ENCODE measurements at places on chromosomes 13 and 19.

DNA sequence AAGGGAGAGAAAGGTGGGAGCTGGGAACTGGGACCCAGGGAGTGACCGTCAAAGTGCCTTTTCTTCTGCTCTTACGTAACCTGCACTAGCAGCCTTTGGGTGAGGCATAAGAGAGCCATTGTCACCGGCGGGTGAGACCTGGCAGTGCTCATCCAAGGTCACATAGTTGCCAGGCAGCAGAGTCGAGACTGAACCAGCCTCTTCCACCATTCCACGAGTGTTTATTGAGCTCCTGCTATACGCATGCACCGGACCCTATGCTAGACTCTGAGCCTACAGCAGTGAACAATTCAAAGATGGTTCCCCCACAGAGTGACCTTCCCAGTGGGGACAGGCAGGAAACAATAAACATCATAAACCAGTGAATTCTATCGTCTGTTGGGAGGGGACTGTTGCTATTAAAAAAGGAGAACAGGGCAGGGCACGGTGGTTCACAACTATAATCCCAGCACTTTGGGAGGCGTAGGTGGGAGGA is 18.6 kb upstream of the STRN4 start:
- DNase-seq: no peak

GRCh38 chr13:44169018-44169911 is 204.4 kb upstream of the SERP2 start:
- DNase-seq: no peak

GRCh38 chr19:12996406-12997094 is 1.3 kb downstream of the NFIX start:
- DNase-seq: no peak

DNA sequence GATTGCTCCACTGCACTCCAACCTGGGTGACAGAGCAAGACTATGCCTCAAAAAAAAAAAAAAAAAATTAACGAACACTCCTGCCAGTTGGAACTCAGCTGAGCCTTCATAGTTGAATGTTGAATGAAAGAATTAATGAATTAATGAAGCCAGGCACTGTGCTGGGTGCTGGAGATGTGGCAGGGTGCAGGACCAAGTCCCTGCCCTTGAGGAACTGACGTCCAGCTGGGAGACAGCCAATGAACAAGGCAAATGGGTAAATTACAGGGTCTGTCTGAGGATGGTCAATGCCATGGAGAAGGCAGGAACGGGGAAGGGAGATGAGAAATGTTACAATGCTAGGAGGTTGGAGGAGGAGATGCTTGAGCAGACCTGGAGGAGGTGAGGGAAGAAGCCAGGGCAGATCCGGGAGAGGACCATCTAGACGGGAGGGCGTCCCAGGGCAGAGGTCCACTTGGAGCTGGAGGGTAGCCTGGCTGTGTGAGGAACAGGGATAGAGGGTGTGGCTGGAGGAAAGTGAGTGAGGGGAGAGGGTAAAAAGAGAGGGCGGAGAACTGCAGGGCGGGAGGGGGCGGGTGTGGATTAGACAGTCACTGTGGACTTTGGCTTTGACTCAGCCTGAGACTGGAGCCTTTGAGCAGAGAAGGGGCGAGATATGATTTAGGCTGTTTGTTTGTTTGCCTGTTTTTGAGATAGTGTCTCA is 16.8 kb upstream of the IGSF23 start:
- DNase-seq: no peak

DNA sequence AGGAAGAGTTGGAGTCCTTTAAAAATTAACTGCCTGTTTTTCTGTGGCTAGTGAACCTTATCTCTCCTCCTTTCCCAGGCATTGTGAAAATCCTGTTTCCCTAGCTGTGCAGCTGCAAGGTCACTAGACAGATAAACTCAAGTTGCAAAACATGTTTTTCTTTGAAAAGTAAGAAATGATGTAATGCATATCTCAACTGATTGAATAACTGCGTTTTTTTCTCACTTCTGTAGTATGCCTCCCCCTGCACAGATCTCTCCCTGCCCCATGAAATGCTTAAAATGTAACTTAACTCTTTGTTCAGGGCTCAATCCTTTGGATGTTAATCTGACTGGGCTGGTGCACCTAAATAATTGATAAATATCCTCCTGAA is 27.7 kb upstream of the CYSLTR2 start:
- DNase-seq: no peak

DNA sequence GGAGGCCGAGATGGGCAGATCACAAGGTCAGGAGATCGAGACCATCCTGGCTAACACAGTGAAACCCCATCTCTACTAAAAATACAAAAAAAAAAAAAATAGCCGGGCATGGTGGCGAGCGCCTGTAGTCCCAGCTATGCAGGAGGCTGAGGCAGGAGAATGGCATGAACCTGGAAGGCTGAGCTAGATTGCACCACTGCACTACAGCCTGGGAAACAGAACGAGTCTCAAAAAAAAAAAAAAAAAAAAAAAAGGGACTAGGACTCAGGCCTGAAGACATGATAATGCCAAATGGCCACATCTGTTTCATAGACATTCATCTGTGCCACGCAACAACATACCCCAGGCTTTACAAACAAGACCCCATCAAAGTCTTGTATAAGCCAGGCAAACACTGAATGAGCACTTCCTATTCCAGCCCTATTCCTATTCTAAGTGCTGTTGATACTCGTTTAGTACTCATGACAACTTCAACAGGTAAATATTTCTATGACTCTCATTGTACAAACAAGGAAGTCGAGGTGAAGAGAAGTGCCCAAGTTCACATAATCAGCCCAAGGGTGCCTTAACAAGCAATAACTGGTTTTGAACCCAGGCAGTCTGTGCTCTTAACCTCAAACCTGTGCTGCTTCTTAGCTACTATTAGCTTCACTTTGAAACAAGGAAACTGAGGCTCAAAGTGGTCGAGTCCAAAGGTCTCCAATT is 1.7 kb downstream of the B9D2 start:
- no peak for DNase-seq

- no peak for DNase-seq
These were observed 2.0 kb downstream of the RGS9BP start for GRCh38 chr19:32677657-32678056.

DNA sequence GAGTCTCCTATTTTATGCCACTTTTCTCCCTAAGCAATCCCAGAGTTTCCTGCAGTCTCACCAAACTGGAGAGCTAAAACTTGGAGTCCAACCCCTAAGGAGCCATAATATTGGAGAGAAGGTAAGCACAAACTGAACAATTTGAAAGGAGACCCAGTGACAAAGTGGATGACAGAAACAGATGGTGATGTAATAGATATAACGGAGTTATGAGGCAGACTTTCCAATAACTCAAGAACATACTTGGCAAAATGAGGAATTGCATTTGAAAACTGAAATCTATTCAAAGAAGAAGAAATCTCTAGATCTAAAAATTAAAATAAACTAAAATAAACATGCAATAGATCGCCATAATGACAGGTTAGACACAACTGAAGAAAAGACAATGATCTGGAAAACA is 200.9 kb upstream of the MIR17HG start:
- DNase-seq: no peak

DNA sequence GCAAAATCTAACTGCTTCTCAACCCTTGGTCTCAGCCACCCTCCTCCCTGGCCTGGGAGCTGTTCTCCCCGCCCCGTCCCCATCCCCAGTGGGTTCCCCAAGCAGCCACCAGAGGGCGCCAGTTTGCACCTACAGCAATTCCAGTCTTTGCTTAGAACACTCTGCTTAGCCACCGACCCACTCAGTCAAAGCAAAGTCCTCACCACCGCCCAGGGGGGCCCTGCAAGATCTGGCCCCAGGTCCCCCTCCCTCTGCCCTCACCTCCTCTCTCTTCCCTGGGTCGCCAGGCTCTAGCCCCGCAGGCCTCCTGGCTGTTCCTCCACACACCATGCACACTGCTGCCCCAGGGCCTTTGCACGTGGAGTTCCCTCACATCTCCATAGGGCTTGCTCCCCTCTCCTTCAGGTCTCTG is 12.4 kb downstream of the TMEM143 start:
- DNase-seq: peak; percentile 51

DNA sequence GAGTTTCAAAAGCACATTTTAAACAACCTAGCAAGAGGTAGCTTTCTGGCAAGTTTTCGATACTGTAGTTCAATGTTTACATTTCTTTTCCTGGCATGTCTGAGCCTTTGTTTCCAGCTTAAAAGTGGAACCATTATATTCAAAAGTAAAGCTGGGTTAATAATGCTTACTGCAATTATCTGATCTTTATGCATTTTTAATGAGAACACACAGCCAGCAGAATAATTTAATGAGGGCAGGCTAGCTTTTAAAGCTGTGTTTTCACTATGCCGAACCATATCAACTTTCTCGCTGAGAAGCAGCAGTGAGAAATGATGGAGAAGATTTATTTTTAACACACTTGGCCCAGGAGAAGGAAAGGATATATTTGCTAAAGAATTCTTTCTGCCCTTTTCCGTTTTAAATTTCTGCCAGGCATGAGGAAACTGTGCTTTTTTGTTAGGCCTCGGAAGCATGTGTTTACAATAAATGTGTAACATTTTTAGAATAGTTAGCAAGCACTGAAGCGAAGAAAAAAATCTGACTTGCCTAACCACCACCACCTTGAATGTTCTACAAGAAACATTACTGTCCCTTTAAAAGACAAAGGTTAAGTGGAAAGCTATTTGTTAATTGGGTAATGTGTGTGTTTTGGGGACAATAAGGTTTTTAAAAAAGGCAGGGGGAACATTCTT is 1.0 kb downstream of the MBNL2 start:
- no peak for DNase-seq

DNA sequence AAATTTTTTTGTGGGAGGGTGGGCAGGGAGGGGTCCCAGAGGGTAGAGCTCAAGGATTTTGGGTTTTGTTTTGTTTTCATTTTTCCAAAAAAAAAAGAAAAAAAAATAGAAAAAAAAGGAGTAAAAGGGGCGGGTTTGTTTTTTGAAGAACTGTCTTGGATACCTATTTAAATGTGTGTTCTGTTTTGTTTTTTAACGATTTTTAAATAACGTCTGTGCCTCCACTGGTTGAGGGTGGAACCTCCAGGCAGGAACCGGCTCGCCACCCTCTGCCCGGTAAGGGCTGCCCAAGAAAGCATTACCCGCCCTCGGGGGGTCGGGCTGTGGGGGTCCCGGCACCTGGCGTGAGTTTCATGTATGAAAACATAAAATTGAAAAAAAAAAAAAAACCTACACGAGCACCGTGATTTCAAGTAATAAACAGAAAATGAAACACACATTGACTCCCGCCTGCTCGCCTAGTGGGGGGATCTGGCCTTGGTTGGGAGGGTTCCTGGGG is 10.4 kb downstream of the MIDN start:
- no peak for DNase-seq

GRCh38 chr19:821825-822503 is at the start of gene PLPPR3:
TSS of gene PLPPR3 (minus strand) at chr19:821955. CDS start at chr19:821559, 396 bp downstream.
- no peak for DNase-seq

DNA sequence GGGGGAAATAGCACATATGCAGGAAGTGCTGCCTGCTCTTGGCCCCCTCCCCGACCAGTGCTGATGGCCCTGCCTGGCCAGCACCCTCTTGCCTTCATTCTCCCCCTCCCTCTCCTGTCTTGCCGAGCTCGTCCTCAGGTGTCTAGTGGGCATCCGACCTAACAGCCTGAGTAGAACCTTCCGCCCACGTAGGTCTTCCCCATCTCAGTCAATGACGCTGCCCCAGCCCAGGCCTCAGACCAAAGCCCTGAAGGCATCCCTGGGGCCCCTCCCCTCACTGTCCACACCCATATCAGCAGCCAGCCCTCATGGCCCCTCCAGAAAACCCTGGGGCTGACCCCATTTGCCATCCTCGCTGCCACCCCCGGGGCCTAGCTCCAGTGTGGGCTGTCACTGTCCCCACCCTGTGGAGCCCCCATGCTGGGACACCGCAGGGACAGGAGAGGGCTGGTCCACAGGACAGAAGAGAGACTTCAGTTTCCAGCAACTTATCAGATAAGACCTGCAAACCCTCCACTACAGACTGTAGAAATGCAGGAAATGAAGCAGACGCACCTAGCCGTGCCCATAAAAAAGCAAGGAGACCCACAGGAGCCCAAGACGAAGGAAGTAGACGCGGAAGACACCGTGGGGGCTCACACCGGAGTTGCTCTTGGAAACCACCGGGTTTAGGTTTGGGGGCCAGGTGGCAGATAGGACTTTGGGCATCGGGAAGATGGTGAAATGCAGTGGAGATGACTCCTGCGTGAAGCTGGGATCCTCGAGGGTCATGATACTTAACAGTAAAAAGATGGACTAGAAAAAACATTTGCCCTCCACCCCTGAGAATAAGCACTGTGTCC is 38.3 kb downstream of the AP1M1 start:
- DNase-seq: no peak

GRCh38 chr13:100338275-100338674 is 249.4 kb downstream of the PCCA start:
- no peak for DNase-seq

DNA sequence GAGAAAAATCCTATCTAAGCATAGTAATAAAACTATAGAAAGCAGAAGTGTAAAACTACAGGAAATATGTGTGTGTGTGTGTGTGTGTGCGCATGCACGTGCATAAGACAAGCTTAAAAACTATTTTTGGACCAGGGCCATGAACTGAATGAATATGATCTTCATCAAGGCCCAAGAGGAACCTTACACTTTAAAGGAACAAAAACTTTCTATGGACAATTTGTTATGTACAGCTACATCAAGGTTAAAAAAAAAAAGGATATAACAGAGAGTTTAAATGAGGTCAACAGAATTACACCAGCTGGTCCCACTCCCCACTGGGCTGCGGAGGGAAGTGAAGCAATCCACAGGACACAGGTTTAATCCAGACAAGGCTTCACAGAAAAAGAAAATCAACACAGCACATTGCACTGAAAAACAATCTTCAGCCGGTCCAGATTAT is 151.1 kb downstream of the LHFPL6 start:
- no peak for DNase-seq

DNA sequence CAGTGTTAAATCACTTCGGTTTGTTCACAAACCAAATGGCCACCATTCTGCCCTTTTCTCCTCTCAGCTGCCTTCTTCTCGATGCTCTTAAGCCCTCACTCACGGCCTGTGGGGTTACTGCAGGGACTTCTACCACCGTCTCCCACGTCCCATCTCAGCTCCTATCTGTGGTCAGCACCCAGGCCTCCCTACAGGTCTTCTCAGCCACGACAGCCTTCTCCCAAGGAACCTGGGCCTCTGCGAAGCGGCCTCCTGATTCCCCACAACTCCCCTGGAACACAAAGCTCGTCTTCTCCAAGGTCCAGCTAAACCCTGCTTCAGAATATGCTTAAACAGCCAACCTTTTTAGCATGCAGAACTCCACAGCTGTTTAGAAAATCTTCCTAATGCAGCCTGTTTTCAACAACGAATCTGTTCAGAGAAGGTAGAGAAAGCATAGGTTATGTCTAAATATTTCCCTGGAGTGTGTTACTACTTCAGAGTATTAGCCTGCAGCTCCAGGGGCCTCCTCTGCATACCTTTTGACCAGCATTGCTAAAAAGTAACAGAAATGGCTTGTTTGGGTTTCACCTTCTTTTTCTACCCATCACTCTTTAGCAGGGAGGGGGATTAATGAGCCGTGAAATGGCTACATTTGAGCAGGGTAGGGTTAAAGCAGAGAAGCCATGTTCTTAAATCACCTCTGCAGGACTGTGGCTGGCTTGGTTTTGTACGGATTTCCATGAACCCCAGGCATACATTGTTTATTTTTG is 104.0 kb downstream of the COL4A2 start:
- DNase-seq: no peak

- no peak for DNase-seq
These were observed 22.1 kb upstream of the F7 start for GRCh38 chr13:113083402-113084061.
